Activated CD4-positive, alpha-beta T cell treated with anti-CD3 and anti-CD28 coated beads for 24 hours (primary cell): ENCODE measurements at places on chromosomes 6 and 20.

DNA sequence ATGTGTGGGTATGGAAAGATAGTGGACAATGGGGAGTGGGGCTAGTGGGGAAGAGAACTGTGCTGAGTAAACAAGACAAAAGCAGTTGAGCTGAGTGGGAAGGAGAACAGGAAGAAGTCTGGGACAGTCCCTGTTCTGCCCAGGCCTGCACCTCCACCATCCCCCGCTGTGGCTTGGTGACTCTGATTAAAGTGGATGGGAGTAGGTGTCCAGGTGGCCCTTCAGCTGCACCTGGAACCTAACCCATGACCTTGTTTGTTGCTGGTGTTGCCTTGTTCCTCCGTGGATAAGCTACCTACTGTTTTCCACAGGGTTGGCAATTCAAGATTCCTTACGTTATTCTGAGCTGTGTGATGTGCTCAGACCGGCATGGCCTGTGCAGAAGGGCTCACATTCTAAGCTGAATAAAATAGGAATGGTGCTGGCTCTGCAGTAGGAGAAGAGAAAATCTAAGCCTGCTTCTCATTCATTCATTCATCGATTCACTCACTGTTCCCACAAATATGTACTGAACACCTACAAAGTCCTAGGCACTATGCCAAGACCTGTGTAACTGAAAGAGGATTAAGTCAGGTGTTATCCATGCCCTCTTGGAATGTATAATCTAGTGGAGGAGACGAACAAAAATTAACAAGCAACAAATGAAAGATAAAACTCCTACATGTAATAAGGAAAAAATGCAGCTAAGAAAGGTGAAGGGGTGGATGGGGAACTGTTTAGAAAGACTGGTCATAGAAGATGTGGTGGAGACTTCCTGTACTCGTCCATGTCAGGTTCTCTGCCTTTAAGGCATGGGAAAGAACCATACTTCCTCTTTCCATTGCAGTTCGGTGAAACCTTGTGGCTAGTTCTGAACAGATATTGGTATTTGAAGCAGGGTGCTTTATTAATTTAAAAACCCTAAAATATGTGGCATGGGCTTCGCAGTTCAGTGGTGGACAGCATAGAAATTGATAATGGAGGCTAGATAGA lies 10.1 kb upstream of the CALHM6 start:
- no peak for DNase-seq

GRCh38 chr6:106963544-106963943 lies 11.0 kb downstream of the CD24 start:
- DNase-seq: no peak

DNA sequence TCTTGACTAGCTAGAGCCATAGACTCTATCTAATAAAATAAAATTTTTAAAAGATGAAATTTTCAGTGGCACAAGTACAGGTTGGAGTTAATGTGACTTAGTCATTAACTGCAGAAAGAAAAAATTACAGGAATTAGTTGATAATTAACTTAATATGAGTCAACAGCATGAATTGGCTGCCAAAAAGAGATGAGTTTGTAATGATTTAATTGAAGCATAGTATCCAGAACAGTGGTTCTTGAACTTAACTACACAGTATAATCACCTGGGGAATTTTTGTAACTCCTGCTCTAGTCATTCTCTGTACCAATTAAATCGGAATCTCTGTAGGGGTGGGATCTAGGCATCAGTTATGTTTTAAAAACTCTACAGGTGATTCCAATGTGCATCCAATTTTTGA lies 46.3 kb upstream of the HMGN3 start:
- no peak for DNase-seq

- no peak for DNase-seq
Observed at GRCh38 chr6:147855803-147856482, 347.5 kb downstream of the SAMD5 start.

- DNase-seq: no peak
Observed at GRCh38 chr20:19593762-19594161, 164.3 kb upstream of the RIN2 start.
